ENCODE measurements at places on chromosomes 2 and 18.

DNA sequence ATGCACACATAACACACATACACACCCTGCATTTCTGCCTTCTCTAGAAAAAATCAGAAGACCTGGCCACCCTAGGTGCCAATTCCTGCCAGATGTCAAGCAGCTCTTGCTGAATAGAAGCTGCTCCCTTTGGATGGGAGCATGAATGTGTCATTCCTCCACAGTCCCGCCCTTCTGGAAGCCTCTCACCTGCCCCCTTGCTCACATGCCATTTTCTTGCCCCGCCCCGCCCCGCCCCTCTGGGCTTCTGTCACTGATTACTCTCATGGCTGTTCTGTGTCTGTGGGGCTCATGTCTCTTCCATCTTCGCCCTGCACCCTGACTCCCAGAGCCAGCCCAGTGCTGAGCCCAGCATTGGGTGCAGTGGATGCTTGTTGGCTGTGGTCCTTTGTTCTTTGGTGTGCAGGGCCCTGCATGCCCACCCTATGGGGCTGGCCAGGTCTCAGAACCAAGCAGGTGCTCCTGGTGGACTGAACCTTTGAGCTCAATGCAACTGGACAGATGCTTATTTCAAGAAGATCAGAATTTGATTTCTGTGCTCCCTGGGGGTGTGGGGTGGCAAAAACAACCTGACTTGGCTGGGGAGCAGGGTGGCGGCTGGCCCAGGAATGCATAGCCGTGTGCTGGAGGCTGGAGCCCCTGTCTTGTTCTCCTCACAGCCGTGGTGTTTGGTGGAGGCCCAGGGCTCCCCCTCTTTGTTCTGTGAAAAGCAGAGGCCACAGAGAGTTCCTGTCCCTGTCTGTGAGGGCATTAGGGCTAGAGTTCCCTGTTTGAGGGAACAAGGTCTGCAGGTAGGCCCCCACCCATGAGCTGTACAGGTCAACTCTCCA, 140.6 kb upstream of the GLI2 start:
- no peak for DNase-seq

- DNase-seq = no peak
Measured at GRCh38 chr2:197851451-197851850, 47.1 kb downstream of the PLCL1 start.

GRCh38 chr2:38146907-38147307, 71.0 kb upstream of the CYP1B1 start:
- peak; percentile 29 for DNase-seq

DNA sequence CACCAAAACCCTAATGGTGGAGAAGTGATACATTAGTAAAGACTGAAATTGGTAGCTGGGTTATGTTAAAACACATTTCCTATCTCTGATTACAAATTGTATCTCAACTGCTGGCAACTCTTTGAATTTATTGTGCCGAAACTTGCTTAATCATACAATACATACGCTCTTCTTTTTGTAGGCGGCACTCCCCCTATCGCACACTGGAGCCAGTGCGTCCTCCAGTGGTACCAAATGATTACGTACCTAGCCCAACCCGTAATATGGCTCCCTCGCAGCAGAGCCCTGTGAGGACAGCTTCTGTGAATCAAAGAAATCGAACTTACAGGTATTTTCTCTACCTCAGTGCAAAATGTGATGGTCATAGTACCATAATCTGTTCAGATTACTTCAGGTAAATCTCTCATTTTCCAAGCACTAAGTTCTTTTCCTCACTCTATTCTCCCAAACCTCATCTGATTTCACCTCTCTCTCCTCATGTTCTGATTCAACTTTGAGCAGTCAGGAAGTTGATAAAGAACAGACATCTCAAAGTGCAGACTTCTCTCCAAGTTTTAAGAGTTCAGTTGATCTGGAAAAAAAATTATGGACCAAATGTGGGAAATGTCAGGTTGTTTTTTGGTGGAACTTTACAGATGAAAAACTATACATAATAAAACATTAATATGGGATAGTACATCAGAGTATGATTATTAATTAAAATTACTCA, 66.5 kb downstream of the ABI2 start:
- no peak for DNase-seq

DNA sequence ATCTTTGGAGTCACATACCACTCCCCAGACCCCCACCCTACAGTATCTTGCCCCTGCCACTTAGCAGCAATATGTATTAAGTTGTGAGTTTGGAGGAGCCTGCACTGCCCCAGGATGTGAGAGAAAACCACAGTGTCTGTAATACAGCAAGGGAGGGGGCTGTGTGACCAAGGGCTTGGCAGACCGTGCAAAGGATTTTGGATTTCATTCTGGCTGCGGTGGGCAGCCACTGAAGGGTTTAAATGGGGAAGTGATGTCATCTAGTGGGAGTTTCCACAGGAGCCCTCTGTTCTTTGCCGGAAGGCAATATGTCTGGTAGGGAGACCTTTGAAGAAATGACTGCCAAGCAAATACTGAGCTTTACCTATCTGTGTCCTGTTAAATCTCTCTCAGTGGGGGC, 202.4 kb downstream of the FHOD3 start:
- no peak for DNase-seq

- no peak for DNase-seq
Measured at GRCh38 chr2:1685957-1686783, 58.1 kb downstream of the PXDN start.

- no peak for DNase-seq
Measured at GRCh38 chr2:140586379-140586778, 1544.4 kb downstream of the LRP1B start.

GRCh38 chr2:55518841-55519165, 715 bp upstream of the CFAP36 start:
- no peak for DNase-seq

DNA sequence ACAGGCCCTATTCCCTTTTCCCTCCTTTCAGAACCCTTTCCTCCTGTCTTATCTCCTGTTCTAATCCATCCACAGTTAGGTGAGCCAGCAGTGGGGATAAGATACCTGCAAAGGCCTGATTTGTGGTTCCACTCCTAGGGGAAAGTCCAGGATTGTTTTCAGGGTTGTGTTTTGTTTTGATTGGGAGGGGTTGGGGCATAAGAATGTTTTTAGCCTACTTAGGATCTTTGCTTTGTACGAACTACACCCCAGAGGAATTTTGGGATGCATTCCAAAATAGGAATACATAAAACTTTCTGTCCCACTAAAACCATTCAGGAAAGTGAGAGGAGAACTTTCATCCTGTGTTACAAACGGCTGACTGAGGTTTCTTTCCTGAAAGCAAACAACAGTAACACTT, 150.8 kb upstream of the PGAP1 start:
- DNase-seq = no peak

DNA sequence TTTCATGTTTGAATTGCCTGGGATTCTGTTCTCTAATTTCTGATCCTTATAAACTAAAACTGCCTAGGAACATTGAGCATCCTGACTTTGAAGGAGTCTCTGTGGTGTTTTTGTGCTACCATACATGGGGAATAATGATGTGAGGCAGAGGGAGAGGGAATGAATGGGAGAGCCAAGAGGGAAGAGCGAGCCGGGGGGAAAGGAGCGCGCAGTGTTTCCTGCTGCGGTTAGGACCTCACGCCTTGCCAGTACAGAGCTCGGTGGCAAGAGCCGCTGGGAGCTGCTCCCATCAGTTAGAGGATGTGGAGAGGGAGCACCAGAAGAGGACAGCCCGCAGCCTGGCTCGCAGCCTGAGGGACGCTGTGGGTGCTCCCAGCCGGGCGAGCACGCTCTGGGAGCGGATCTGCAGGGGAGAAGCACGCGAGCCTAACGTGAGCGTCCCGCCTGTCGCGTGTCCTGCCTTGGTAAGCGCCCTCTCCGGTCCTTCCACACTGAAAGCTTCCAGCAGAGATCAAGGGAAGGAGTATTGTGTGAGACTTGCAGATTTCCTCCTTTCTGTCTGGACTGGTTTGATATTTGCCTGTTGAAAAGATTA, 114.7 kb downstream of the FAM210A start:
- DNase-seq = no peak

DNA sequence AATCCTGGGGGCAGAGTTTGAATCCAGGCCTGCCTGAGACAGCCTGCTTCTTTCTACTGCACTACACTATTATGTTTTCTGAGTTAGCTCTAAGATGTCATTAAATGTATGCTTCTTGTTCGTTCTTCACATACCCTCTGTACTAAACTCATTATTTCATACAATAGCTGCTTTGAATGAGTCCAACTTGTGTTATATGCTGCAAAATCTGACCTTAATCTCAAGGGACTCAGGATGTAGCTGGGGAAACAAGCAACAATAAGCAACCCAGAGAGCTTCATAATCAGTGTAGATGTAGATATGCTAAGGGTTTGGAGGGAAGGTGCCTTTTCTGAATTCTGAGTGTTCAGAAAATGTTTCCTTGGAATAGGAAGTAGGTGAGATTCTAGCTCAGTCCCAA, 14.4 kb downstream of the FMNL2 start:
- no peak for DNase-seq

DNA sequence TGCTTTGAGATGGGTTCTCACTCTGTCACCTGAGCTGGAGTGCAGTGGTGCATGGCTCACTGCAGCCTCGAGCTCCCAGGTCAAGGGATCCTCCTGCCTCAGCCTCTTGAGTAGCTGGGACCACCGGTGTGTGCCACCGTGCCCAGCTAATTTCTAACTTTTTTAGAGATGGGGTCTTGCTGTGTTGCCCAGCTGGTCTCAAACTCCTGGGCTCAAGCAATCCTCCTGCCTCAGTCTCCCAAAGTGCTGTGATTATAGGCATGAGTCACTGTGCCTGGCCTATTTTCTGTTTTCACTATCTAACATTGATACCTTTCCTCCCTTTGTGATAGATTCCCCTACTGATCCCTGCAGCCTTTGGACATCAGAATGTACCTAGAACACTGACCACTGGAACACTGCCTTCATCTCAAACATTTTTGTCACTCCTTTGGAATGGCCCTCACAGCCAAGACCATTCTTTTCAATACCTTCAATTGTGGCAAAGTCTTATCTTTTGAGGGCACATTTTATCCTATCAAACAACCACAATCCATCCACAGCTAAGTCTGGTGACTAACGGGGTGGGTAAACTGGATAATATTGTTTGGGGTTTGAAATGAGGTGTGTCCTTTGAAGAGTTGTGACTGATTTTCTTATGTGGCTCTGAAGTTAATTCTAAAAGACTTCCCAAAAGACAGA, 43.7 kb downstream of the EPAS1 start:
- DNase-seq = no peak
